Foreskin fibroblast (primary cell): ENCODE measurements at places on chromosomes 16 and 17.

DNA sequence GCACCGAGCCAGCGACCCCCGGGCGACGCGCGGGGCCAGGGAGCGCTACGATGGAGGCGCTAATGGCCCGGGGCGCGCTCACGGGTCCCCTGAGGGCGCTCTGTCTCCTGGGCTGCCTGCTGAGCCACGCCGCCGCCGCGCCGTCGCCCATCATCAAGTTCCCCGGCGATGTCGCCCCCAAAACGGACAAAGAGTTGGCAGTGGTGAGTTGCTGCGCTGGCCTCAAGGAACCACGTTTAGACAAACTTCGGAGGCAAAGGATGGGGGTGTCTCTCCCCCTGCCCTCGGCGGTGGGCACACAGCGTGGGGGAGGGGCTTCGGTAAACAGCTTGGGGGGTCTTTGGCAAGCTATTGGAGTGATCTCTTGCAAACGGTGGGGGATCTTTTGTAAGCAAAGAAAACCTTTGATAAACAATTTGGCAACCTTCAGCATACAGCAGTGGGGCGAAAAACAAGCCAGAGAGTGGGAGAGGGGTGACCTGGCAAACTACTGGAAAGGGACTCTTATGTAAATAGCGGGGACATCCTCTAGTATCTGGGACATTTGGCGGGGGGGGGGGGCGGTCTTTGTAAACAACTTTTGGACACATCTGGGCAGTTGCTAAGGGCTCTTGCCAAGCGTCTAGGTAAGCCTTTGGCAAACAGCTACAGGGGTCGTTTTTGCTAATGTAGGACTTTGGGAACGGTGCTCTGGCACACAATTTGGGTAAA lies 587 bp downstream of the MMP2 start:
- no peak for DNase-seq

DNA sequence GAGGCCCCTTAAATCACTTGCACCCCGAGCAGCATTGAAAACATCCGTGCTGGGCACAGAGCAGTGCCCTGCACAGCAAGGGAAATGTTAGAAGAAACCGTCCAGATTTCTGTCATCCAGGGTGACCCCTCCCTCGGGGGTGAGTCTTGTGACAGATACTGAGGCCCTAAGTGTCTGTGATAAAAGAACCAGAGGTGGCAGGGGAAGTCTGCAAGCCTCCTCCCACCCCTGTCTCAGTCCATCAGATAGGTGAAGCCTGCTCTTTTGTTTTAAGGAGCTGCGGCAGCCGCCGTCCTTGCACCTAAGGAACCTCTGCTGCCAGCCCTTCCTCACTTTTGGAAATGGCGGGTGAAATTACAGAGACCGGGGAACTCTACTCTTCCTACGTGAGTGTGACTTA lies 845 bp upstream of the NAT9 start:
- no peak for DNase-seq

- DNase-seq: no peak
Observed at GRCh38 chr16:67856927-67857546, 9.5 kb upstream of the CENPT start.

- no peak for DNase-seq
Observed at GRCh38 chr17:48883171-48883570, 9.4 kb upstream of the ATP5MC1 start.

- peak; percentile 52 for DNase-seq
Observed at GRCh38 chr17:71649941-71650350, 470.9 kb upstream of the SOX9 start.

DNA sequence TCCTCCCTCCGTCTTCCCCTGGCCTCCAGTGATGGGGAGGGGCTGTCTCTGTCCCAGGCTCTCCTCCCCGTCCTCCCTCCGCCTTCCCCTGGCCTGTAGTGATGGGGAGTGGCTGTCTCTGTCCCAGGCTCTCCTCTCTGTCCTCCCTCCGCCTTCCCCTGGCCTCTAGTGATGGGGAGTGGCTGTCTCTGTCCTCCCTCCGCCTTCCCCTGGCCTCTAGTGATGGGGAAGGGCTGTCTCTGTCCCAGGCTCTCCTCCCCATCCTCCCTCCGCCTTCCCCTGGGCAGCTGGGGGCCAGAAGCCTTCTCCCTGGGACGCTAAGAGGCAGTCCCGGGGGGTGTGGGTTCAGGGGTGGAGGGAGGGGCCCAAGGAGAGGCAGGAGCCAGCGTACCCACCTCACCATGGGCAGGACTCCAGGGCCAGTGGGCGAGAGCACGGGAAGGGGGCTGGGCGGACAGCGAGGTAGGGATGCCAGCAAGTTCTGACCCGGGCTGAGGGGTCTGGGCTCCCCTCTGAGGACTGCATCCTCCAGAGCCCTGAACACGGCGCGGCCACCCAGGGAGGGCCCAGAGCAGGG lies 14.8 kb downstream of the UTS2R start:
- no peak for DNase-seq

GRCh38 chr16:1564325-1564724 lies 30.9 kb downstream of the TMEM204 start:
- peak; percentile 16 for DNase-seq

DNA sequence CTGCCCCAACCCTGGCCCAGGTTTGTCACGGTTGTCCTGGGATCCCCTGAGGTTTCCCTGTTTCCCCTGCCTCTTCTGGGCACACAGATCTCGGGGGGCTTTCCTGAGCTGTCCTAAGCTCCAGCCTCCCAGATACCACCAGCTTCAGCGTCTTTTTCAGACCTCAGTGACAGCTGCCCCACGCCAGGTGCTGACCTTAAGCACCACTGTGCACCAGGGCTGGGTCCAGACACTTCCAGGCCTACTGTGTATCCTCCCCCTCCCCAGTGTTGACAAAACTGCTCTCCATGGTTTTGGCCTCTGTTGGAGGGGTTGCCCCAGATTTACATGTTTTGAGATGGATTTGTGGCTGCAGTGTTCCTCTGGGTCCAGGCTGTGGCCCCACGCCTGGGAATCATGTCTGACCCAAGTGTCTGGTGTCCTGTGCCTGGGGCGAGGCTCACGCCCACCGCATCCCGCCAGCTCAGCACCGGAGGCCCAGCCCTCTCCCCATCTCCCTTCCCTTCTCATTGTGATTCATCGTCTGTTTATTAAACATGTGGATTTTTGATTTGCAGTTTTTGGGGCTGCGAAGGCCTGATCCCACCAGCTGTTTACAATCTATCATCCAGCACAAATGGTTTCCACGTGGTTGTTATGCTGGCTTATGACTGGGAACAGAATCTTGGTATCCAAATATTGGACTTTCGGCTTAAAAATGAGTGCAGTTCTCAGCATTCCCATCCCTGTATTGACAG lies 82.1 kb downstream of the METRNL start:
- peak; percentile 84 for DNase-seq

GRCh38 chr17:51359055-51359454 lies 98.7 kb downstream of the UTP18 start:
- DNase-seq: no peak

DNA sequence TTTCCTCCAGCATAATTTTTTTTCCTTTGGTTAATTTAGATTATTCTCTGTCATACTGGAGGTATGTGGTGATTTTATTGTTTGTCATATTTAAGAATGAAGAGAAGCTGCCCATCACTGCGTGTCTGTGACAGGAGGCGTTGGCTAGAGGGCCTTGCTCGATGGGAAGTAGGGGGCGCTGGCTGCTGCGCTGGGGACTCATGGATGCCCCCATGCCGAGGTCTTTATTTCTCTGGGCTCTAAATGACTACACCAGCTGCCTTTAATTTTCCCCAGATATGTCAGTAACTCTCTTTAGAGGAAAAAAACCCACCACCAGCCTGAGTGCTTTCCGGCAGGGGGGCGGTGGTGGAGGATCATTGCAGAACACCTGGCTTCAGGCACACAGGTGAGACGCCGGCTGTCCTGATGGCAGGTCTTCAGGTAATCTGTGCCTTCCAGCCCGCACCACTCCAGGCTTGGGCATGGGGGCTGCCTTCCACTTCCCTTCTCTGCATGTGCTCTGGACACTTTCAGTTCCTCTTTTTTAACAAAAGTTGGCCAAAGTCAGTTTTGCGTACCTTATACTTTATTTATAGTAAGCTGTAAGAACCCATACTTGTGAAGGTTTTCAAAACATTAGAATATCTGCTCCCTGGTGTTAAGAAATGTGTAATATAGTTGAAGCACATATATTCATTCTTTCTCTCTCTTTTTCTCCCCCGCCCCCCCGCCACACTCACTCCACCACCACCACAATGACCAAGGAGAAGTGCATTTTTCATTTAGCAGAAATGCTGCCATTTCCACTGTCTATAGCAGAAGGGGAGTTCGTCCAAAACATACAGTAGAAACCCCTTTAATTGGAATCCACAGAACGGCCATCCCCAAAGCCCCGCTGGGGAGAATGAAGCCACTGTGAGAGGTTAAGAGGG lies 192.7 kb downstream of the RPTOR start:
- no peak for DNase-seq

DNA sequence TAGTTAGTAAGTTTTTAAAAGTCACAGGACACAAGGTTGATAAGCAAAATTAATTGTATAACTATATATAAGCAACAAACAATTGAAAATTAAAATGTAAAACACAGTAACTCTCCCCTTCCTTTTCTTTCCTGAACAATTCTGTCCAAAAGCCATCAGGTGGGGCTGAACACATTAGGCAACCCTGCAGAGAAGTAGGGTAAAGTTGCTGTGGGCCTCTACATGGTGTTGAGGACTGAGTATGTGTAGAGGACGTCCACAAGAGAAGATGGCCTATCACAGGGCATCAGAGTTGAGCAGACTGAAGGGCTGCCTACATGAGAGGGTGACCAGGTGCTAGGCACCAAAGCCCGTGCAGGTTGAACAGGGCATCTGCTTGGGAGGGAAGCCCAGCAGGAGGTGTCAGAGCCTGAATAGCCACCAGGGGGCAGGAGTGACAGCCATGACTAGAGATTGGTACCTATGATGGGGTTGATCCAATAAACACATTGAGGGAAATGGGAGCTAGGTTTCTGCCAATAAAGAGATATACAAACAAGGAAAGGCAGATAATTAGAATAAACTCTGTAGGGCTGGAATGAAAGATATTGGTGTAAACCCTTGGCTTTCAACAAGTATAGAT lies 415.1 kb downstream of the NPIPA8 start:
- no peak for DNase-seq

DNA sequence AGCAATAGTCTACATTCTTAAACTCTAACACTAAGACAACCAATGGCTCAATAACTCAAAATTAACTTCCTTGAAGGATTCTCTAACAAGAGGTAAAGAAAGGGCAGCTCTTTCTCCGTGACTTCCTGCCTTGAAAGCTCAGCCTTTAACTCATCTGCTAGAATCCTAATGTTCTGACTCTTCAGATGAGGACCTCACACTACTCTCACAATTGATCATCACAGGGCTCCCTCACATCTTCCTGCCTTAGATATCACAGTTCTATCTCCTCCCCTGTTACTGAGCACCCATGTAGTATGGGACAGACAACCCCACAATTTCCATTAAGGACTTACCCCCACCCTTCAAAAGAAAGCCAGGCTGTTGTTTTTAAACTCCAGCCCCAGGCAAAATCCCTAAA lies 33.5 kb downstream of the SMURF2 start:
- no peak for DNase-seq

- no peak for DNase-seq
Observed at GRCh38 chr16:55846598-55847346, 13.9 kb upstream of the CES1 start.

GRCh38 chr16:50740736-50741135 lies 1.1 kb upstream of the CYLD start:
- DNase-seq: peak; percentile 29

DNA sequence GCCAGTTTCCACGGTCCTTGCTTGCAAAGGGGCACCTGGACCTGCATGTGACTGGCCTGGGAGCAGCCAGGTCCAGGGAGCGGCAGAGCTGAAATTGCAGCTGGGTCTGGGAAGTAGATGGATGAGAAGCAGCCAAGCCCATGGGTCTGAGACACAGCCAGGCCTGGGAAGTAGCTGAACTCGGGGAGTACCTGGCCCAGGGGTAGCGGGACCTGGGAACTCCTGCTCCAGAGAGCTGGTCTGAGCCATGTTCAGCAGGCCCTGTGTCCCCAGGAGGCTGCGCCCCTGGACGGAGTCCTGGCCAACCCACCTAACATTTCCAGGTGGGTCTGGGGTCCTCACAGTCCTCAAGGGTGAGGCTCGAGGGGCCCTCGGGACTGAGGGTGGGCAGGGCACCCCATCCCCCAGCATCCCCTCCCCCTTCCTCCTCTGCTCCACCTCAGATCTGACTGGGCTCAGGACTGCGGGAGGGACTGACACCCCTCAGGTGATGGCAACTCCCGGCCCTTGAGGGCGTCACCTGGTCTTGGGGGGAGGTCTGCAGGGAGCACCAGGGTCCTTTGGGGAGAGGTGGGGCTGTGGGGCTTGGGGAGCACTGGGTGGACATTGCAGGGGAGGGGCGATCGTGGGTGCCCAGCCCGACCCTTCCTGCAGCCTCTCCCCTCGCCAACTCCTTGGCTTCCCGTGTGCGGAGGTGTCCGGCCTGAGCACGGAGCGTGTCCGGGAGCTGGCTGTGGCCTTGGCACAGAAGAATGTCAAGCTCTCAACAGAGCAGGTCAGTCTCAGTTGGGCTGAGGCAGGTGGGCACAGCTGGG lies 3.0 kb downstream of the MSLN start:
- no peak for DNase-seq

DNA sequence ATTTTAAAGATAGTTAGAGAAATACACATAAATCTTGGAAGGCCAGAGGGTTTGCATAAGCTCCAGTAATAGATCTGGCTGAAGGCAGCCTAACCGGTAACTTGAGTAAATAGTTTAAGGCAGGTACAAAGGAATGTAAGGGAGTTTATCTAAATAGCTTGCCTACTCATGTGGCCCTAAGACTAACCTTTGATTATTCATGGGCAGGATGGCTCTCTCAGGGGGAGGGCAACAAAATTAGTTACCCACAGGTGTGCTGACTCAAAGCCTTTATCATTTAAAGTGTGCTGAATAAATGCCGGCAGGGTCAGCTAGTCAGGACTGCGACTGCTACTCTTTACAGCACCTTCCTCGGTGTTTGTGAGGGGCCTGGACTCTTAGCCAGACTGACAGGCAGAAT lies 761.3 kb upstream of the KIF2B start:
- no peak for DNase-seq

GRCh38 chr17:81238490-81238814 lies 403 bp downstream of the TEPSIN start:
- no peak for DNase-seq

GRCh38 chr16:66366433-66367299 lies at the start of gene CDH5:
TSS of gene CDH5 (plus strand) at chr16:66366691. CDS start at chr16:66379338, 12,647 bp downstream.
- no peak for DNase-seq

DNA sequence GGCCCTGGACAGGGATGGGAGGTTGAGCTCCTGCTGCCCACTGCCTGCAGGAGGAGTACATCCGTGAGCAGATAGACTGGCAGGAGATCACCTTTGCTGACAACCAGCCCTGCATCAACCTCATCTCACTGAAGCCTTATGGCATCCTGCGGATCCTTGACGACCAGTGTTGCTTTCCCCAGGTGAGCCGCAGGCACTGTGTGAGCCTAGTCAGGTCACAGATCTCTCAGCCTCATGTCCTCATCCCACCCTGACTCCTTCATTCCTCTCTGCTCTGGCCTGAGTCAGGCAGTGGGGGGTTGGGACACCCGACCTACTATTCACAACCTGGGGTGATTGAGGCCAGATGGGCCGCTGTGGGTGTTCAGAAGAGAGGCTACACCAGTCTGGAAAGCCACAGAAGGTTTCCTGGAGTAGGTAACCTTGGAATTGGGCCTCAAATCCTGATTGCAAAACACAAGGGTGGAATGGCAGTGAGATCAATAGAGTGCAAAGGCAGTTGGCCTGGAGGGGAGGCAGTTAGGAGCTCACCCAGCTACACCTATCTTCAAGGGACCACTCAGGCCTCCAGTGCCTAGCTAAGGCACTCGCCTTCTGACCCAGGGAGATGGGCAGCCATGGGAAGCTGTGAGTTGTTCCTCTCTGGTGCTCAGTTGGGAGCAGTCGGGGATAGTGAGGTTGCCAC lies 29.7 kb downstream of the MYO15A start:
- peak; percentile 45 for DNase-seq
